Peyer's patch (tissue), 4 donors: ENCODE measurements at places on chromosomes 3 and 15. TPM values are rescaled to one million over a fixed set of nuclear protein-coding genes. Genes with fewer than 3 reads are reported as not detected.
A peak's percentile ranks its signal among the peaks of the same experiment; 100 is the strongest.

The FRMD4B gene
- 9.3 TPM for total RNA-seq

DNA sequence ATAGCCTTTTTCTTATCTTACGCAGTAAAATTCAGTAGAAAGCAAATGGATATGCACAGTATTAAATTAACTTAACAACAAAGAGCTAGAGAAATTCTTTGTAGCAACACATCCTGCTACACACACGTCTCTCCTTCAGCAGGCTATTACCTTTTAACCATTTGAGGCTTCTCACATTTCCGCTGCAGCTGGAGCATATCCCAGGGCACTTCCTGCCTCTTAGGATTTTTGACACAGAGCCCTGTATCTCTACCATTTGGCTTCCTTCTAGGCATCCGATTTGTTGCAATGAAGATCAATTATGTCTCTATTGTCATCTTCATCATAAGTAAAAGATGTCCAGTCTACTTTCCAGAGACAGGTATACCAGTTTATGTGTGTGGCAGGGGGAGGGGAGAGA is 292.4 kb upstream of the CBLB start:
- no peak overlapping the region for H3K4me3 ChIP-seq
- DNase-seq = no peak
- no peaks in the 10 kb centered on the region for H3K27me3 ChIP-seq
- no peaks in the 10 kb centered on the region for H3K36me3 ChIP-seq

- no peak overlapping the region for H3K4me3 ChIP-seq
- no peak overlapping the region for H3K27ac ChIP-seq
- no peaks in the 10 kb centered on the region for H3K27me3 ChIP-seq
These were observed 2.3 kb downstream of the RASGRP1 start for GRCh38 chr15:38562278-38562677.

- no peak for DNase-seq
- H3K36me3 ChIP-seq = no peaks in the 10 kb centered on the region
- H3K27me3 ChIP-seq = no peaks in the 10 kb centered on the region
- H3K4me1 ChIP-seq = no peaks in the 10 kb centered on the region
These were observed 112.8 kb upstream of the BCL6 start for GRCh38 chr3:187858041-187858440.

- H3K4me3 ChIP-seq = no peak overlapping the region
- no peaks in the 10 kb centered on the region for H3K36me3 ChIP-seq
- H3K27me3 ChIP-seq = no peaks in the 10 kb centered on the region
- no peak overlapping the region for H3K27ac ChIP-seq
These were observed 102.8 kb upstream of the GBE1 start for GRCh38 chr3:81864272-81864671.

GRCh38 chr15:65115086-65115485 is at the start of gene UBAP1L:
Gene UBAP1L, minus strand, starts transcription at chr15:65115200. Its CDS starts 8,985 bp downstream, at chr15:65106215.
- H3K27ac ChIP-seq = no peak within 1 kb of the TSS
- no peaks in the 10 kb centered on the region for H3K27me3 ChIP-seq
- DNase-seq = no peak

GRCh38 chr15:67125589-67126502 is 60.4 kb downstream of the SMAD3 start:
- H3K27ac ChIP-seq = peak overlapping the region; percentile 61
- no peaks in the 10 kb centered on the region for H3K27me3 ChIP-seq
- peak; percentile 67 for DNase-seq
- H3K36me3 ChIP-seq = no peaks in the 10 kb centered on the region
